ENCODE measurements at places on chromosomes 7 and 10. TPM values are rescaled to one million over a fixed set of nuclear protein-coding genes. Genes with fewer than 3 reads are reported as not detected.

GRCh38 chr10:57353403-57354003, 914.2 kb downstream of the IPMK start:
- H3K4me3 ChIP-seq = no peak overlapping the region
- no peaks in the 10 kb centered on the region for H3K36me3 ChIP-seq
- no peak for DNase-seq
- no peaks in the 10 kb centered on the region for H3K4me1 ChIP-seq
- H3K27ac ChIP-seq = no peak overlapping the region

GRCh38 chr10:24463611-24464426, 254.9 kb downstream of the KIAA1217 start:
- H3K36me3 ChIP-seq = no peaks in the 10 kb centered on the region
- H3K27me3 ChIP-seq = no peaks in the 10 kb centered on the region
- H3K27ac ChIP-seq = peak overlapping the region; percentile 90
- DNase-seq = no peak
- H3K4me1 ChIP-seq = peaks cover 70% of the 10 kb centered on the region
- H3K4me3 ChIP-seq = peak overlapping the region; percentile 2

- no peak for DNase-seq
- no peaks in the 10 kb centered on the region for H3K27me3 ChIP-seq
- H3K36me3 ChIP-seq = no peaks in the 10 kb centered on the region
- peaks cover 22% of the 10 kb centered on the region for H3K4me1 ChIP-seq
- H3K27ac ChIP-seq = peak overlapping the region; percentile 7
- no peak overlapping the region for H3K4me3 ChIP-seq
These were observed 122.7 kb downstream of the MAD1L1 start for GRCh38 chr7:2109936-2110609.

GRCh38 chr10:59323831-59324401, 38.4 kb downstream of the FAM13C start:
- H3K27ac ChIP-seq = peak overlapping the region; percentile 84
- no peaks in the 10 kb centered on the region for H3K27me3 ChIP-seq

- no peaks in the 10 kb centered on the region for H3K36me3 ChIP-seq
- no peaks in the 10 kb centered on the region for H3K27me3 ChIP-seq
- DNase-seq = no peak
- H3K4me1 ChIP-seq = no peaks in the 10 kb centered on the region
These were observed 22.4 kb upstream of the TECTB start for GRCh38 chr10:112260831-112261230.

DNA sequence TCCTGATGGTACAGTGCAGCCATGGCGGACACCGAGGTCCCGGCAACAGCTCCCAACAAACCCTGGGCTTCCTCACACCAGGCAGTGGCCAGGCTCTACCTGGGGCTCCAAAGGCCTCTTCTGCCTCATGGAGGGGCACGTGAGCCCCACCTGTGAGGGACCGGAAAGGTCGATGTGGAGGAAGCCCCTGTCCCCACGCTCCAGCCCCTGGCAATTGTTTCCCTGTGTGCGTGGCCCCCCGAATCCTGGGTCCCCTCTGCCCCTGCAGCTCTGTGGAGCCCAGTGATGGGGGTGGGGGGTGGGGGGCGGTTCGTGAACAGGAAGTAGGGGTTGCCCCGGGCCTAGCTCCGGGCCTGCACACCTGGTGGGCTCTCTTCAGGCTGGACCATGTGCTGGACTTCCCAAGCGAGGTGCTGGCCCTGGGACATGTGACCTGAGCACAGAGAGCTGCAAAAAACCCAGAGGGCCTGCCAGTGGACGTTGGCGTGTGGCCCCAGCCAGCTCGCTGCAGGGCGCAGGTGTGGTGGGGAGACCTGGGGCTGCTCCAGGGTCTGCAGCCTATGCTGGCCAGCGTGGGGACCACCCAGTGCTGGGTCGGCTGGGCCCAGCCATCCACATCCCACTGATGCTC, 72.6 kb downstream of the INPP5A start:
- H3K27ac ChIP-seq = no peak overlapping the region
- DNase-seq = no peak
- no peaks in the 10 kb centered on the region for H3K36me3 ChIP-seq
- peaks cover 20% of the 10 kb centered on the region for H3K4me1 ChIP-seq

DNA sequence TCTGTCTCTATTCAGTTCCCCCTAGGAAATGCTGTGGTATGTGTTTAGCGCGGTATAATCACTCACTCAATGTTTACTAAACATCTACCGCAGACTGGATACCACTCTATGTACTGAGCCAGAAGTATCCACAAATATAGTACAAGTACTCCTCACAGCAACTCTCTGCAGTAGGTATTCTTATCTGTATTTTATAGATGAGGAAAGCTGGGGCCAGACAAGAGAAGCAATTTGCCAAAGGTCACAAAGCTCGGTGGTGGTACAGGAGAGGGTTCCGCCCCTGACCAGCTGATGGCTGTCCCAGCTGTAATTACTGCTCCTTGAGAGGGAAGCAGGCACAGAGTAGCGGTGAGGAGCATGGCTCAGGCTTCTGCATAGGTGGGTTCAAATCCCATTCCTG, 184.1 kb downstream of the DOCK4 start:
- no peak overlapping the region for H3K27ac ChIP-seq
- H3K4me3 ChIP-seq = no peak overlapping the region
- no peak for DNase-seq
- no peaks in the 10 kb centered on the region for H3K27me3 ChIP-seq
- no peaks in the 10 kb centered on the region for H3K36me3 ChIP-seq

- H3K4me3 ChIP-seq = no peak overlapping the region
- DNase-seq = no peak
- no peaks in the 10 kb centered on the region for H3K36me3 ChIP-seq
- no peaks in the 10 kb centered on the region for H3K27me3 ChIP-seq
These were observed 219.8 kb downstream of the AUTS2 start for GRCh38 chr7:69817841-69818635.

- DNase-seq = no peak
- no peak overlapping the region for H3K27ac ChIP-seq
- no peaks in the 10 kb centered on the region for H3K27me3 ChIP-seq
- H3K4me1 ChIP-seq = peaks cover 62% of the 10 kb centered on the region
These were observed 33.6 kb downstream of the WAC start for GRCh38 chr10:28566458-28567015.

DNA sequence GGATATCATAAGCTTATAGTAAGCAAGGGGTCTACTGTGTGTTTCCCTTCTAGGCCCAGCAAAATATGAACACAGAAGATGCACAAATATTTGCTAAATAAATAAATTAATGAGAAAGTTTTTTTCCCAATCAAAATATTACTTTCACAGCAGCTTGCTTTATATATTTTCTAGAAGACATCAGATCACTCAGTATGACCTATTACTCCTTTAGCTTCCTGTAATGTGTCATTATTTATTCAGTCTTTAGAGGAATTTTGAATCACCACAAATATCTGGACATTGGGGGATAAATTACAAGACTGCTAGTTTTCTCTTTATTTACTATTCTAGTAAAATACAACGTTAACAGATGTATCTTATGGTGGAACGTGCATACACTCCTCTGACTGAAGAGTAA, 765.8 kb upstream of the POM121L12 start:
- no peaks in the 10 kb centered on the region for H3K4me1 ChIP-seq
- H3K4me3 ChIP-seq = no peak overlapping the region
- no peak overlapping the region for H3K27ac ChIP-seq
- no peaks in the 10 kb centered on the region for H3K36me3 ChIP-seq

GRCh38 chr10:44674536-44675386, 236.4 kb upstream of the TMEM72 start:
- H3K27ac ChIP-seq = no peak overlapping the region
- no peaks in the 10 kb centered on the region for H3K4me1 ChIP-seq
- H3K4me3 ChIP-seq = no peak overlapping the region
- H3K27me3 ChIP-seq = no peaks in the 10 kb centered on the region

- DNase-seq = no peak
- H3K4me3 ChIP-seq = no peak overlapping the region
- no peak overlapping the region for H3K27ac ChIP-seq
- no peaks in the 10 kb centered on the region for H3K27me3 ChIP-seq
- no peaks in the 10 kb centered on the region for H3K4me1 ChIP-seq
These were observed 209.5 kb upstream of the INHBA start for GRCh38 chr7:41912426-41912825.

DNA sequence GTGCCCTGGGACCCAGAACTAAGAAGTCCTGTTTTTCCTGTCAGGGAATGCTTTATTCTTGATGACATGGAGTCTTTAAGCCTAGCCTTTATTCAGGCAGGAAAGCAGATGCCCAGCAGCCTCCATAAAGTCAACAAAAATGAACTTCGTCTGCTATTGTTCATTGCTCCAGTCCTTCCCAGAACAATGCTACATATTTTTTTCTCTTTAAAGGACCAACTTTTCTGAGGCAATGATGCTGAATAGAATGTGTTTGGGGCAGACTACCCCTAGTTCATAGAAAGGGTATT, 47.6 kb upstream of the PDCD4 start:
- no peaks in the 10 kb centered on the region for H3K27me3 ChIP-seq
- H3K4me3 ChIP-seq = no peak overlapping the region
- peaks cover 30% of the 10 kb centered on the region for H3K36me3 ChIP-seq

- peak overlapping the region; percentile 8 for H3K4me3 ChIP-seq
- no peak for DNase-seq
- H3K36me3 ChIP-seq = no peaks in the 10 kb centered on the region
- peak overlapping the region; percentile 74 for H3K27ac ChIP-seq
- H3K27me3 ChIP-seq = no peaks in the 10 kb centered on the region
These were observed 41.1 kb upstream of the PRKAR1B start for GRCh38 chr7:767941-768731.

GRCh38 chr7:99898023-99898357, 21.2 kb upstream of the OR2AE1 start:
- H3K36me3 ChIP-seq = peaks cover 7% of the 10 kb centered on the region
- no peaks in the 10 kb centered on the region for H3K27me3 ChIP-seq
- H3K27ac ChIP-seq = no peak overlapping the region

- H3K27me3 ChIP-seq = no peaks in the 10 kb centered on the region
- DNase-seq = peak; percentile 47
- H3K27ac ChIP-seq = no peak overlapping the region
- no peak overlapping the region for H3K4me3 ChIP-seq
These were observed 14.6 kb downstream of the PALS2 start for GRCh38 chr7:24587853-24588252.

- no peak for DNase-seq
- H3K27me3 ChIP-seq = no peaks in the 10 kb centered on the region
- H3K36me3 ChIP-seq = no peaks in the 10 kb centered on the region
- peaks cover 27% of the 10 kb centered on the region for H3K4me1 ChIP-seq
These were observed 67.8 kb downstream of the EGFR start for GRCh38 chr7:55086413-55087201.

GRCh38 chr7:24727154-24728120, 29.8 kb downstream of the GSDME start:
- H3K4me3 ChIP-seq = no peak overlapping the region
- no peaks in the 10 kb centered on the region for H3K27me3 ChIP-seq
- peak; percentile 50 for DNase-seq
- peaks cover 13% of the 10 kb centered on the region for H3K4me1 ChIP-seq
- no peak overlapping the region for H3K27ac ChIP-seq
- no peaks in the 10 kb centered on the region for H3K36me3 ChIP-seq

GRCh38 chr7:43646603-43647338, 63.9 kb downstream of the STK17A start:
- peak overlapping the region; percentile 10 for H3K4me3 ChIP-seq
- no peak for DNase-seq
- H3K27ac ChIP-seq = peak overlapping the region; percentile 91
- H3K36me3 ChIP-seq = no peaks in the 10 kb centered on the region

The COX19 gene
- total RNA-seq = 4.5 TPM

The ASB4 gene
- 10.5 TPM for total RNA-seq

The TWIST1 gene
- total RNA-seq = not detected

The DYNC1I1 gene
- 7.9 TPM for total RNA-seq

The COL28A1 gene
- total RNA-seq = 6.3 TPM

The TUBB8 gene
- total RNA-seq = not detected

The IL6 gene
- 4.6 TPM for total RNA-seq

The HABP2 gene
- total RNA-seq = 0.15 TPM

The HOXA7 gene
- 8.4 TPM for total RNA-seq

All from psoas muscle (tissue), 8 donors.